ENCODE measurements at places on chromosomes 13 and 19. TPM values are rescaled to one million over a fixed set of nuclear protein-coding genes. Genes with fewer than 3 reads are reported as not detected.
A peak's percentile ranks its signal among the peaks of the same experiment; 100 is the strongest.

DNA sequence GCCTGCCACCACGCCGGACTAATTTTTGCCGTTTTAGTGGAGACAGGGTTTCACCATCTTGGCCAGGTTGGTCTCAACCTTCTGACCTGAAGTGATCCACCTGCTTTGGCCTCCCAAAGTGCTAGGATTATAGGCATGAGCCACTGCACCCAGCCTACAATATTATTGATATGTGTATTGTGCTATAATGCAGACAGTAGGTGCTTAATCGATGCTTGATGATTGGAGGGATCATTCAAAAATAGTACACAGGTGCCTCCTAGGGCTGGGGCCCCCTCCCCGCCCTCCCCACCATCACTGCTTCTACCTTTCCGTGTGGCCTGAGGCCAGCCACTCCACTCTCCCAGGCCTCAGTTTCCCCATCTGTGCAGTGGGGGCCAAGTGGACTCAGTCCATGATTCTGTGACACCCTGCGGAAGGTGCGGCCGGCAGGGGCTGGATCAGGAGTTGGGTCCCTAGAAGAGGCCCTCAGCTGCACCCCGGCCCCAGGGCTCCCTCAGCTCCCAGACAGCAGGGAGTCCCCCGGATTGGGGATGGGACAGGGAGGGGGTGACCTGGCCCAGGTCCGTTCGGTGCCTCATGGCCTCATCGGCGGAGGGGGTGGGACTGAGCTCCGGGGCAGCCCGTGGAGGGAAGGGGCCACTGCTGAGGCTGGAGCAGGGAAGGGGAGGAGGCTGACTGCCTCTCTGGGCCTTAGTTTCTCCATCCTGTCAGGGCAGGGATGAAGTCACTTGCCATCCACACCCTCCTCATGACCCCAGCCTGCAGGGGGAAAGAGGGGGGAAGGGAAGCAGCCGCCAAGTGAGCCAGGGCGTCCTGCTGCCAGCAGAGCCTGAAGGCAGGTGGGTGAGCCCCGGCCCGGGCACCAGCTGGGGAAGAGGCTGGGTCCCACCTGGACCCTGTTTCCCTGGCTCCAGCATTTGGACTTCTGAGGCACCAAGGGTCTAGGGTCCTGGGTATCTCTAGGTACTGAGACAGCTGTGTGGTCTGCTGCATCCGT is 1.2 kb downstream of the ADAMTSL5 start:
- no peak for DNase-seq

- peak; percentile 69 for DNase-seq
Measured at GRCh38 chr13:99590519-99591011, 89.3 kb downstream of the TM9SF2 start.

The LILRA1 gene
- not detected for total RNA-seq

- no peak for DNase-seq
Measured at GRCh38 chr13:27347211-27347772, 76.7 kb downstream of the RASL11A start.

DNA sequence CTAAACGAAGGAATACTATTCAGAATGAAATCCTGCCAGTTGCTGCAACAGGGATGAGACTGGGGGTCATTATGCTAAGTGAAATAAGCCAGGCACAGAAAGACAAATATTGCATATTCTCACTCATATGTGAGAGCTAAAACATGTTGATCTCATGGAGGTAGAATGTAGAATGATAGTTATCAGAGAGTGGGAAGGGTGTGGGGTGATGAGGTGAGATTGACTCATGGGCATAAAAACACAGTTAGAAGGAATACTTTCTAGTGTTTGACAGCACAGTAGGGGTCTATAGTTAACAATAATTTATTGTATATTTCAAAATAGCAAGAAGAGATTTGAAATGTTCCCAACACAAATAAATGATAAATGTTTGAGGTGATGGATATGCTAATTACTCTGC is 7.8 kb upstream of the OR7C2 start:
- DNase-seq, result no peak

GRCh38 chr13:105341256-105341655 is 1194.2 kb downstream of the EFNB2 start:
- DNase-seq, result no peak

- DNase-seq, result no peak
Measured at GRCh38 chr13:38686577-38687245, at the start of gene FREM2. FREM2 (plus strand) TSS chr13:38687077; CDS start chr13:38687345, 268 bp downstream.

Measured in lung microvascular endothelial cell (primary cell).